ENCODE measurements at places on chromosomes 4 and X.

- DNase-seq, result no peak
Observed at GRCh38 chr4:59936566-59936965, 1263.6 kb upstream of the ADGRL3 start.

GRCh38 chrX:72050011-72050410, 81.7 kb downstream of the RTL5 start:
- no peak for DNase-seq

- DNase-seq, result no peak
Observed at GRCh38 chrX:154791939-154792338, 13.3 kb downstream of the MPP1 start.

DNA sequence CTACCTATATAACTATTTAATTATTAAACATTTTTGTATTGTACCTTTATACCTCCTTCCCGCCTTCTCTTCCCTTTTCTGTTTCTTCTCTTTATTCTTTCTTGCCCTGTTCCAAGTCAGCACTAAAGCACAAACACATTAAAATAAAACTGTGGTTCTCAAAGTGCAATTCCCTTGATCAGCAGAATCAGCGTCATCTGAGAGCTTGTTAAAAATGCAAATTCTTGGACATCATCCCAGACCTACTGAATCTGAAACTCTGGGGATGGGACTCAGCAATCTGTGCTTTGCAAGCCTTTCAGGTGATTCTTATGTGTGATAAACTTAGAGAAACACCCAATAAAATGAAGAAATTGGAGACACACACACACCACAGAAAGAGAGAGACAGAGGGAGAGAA, 178.4 kb upstream of the BMP3 start:
- DNase-seq, result no peak

All from GM12864 (cell line).